ENCODE measurements at places on chromosomes 13 and 19.

DNA sequence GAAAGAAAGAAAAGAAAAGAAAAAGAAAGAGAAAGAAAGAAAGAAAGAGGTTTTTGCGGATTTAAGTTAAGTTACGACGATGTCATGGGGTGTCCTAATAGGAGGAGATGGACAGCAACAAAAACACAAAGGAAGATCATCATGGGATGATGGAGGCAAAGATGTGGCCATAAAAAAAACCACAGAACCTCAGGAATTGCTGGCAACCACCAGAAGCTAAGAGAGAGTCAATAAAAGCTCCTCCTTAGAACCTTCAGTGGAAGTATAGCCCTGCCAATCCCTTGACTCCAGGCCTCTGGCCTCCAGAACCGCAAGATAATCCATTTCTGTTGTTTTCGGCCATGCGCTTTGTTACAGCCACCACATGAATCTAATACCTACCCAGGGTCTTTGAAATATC, 11.5 kb downstream of the PLEKHA4 start:
- DNase-seq = no peak
- H3K27me3 ChIP-seq = no peaks in the 10 kb centered on the region
- no peaks in the 10 kb centered on the region for H3K4me1 ChIP-seq

DNA sequence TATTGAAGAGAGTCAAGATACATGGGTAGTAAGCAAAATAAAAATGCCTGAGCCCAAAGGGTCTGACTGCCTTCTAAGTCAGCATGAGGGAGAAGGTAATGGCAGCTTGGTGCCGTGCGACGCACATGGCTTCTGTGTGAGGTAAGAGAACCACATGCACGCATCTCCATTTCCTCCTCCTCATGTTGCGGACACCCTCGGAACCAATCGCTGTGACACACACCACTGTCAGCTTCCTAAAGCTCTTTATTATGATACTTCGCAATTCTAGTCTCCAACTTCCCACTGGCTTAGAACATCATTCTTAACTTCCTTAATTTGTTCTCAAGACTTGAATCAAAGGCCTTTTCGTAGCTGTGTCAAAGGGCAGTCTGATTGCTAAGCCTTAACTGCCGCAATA, 170.1 kb downstream of the OXGR1 start:
- peaks cover 12% of the 10 kb centered on the region for H3K4me1 ChIP-seq
- H3K4me3 ChIP-seq = no peak overlapping the region
- H3K27me3 ChIP-seq = no peaks in the 10 kb centered on the region
- H3K36me3 ChIP-seq = no peaks in the 10 kb centered on the region

- no peaks in the 10 kb centered on the region for H3K36me3 ChIP-seq
- peaks cover 70% of the 10 kb centered on the region for H3K4me1 ChIP-seq
- H3K27ac ChIP-seq = no peak within 1 kb of the TSS
- peak within 1 kb of the TSS; percentile 62 for H3K4me3 ChIP-seq
- H3K27me3 ChIP-seq = peaks cover 67% of the 10 kb centered on the region
- DNase-seq = no peak
These were observed at the start of gene FGF9 for GRCh38 chr13:21670883-21671619. Gene FGF9, plus strand, starts transcription at chr13:21671073. Its CDS starts 840 bp downstream, at chr13:21671913.

- peaks cover 9% of the 10 kb centered on the region for H3K27me3 ChIP-seq
- DNase-seq = no peak
- peak overlapping the region; percentile 69 for H3K27ac ChIP-seq
- no peak overlapping the region for H3K4me3 ChIP-seq
- no peaks in the 10 kb centered on the region for H3K36me3 ChIP-seq
- peaks cover 10% of the 10 kb centered on the region for H3K4me1 ChIP-seq
These were observed 94.5 kb upstream of the MRI1 start for GRCh38 chr19:13669780-13670355.

GRCh38 chr19:10228920-10229319, 2.2 kb downstream of the S1PR2 start:
- peak overlapping the region; percentile 87 for H3K4me3 ChIP-seq
- peak overlapping the region; percentile 90 for H3K27ac ChIP-seq
- H3K27me3 ChIP-seq = no peaks in the 10 kb centered on the region
- DNase-seq = no peak
- H3K4me1 ChIP-seq = peaks cover 55% of the 10 kb centered on the region

GRCh38 chr13:85170372-85170771, 628.8 kb downstream of the SLITRK6 start:
- no peak overlapping the region for H3K27ac ChIP-seq
- no peak overlapping the region for H3K4me3 ChIP-seq
- DNase-seq = no peak
- H3K36me3 ChIP-seq = no peaks in the 10 kb centered on the region
- H3K4me1 ChIP-seq = no peaks in the 10 kb centered on the region
- H3K27me3 ChIP-seq = no peaks in the 10 kb centered on the region
